ENCODE measurements at places on chromosomes 11 and 22. TPM values are rescaled to one million over a fixed set of nuclear protein-coding genes. Genes with fewer than 3 reads are reported as not detected.

Gene B4GALNT4
- 42.6 TPM for total RNA-seq

Gene MMP7
- total RNA-seq = not detected

Gene PATE4
- total RNA-seq = not detected

Gene KDM4E
- total RNA-seq = not detected

Gene FBLN1
- total RNA-seq = 1.1 TPM

Gene LIF
- total RNA-seq = 40.2 TPM

Gene SLC25A45
- total RNA-seq = 14.1 TPM

Gene RASSF7
- total RNA-seq = 21.2 TPM

Gene TRIM51
- 1.0 TPM for total RNA-seq

Gene CD248
- total RNA-seq = not detected

Gene OR6Q1
- total RNA-seq = not detected

Gene TUB
- total RNA-seq = 4.6 TPM

Gene HEPN1
- not detected for total RNA-seq

Gene GUCY1A2
- 0.04 TPM for total RNA-seq

Gene MMP27
- not detected for total RNA-seq

Gene C11orf97
- not detected for total RNA-seq

Gene IPO7
- total RNA-seq = 65.6 TPM

Gene SLC22A25
- total RNA-seq = not detected

Gene HEPHL1
- not detected for total RNA-seq

Gene GGTLC3
- not detected for total RNA-seq

Gene THAP7
- 43.4 TPM for total RNA-seq

Gene CATSPERZ
- total RNA-seq = 1.9 TPM

Gene TH
- total RNA-seq = not detected

Gene OR51B2
- 1.4 TPM for total RNA-seq

Gene SLC37A4
- total RNA-seq = 23.9 TPM

Gene C2CD3
- 15.8 TPM for total RNA-seq

Data from A375 (cell line).